ENCODE measurements at places on chromosomes 1 and 21.

DNA sequence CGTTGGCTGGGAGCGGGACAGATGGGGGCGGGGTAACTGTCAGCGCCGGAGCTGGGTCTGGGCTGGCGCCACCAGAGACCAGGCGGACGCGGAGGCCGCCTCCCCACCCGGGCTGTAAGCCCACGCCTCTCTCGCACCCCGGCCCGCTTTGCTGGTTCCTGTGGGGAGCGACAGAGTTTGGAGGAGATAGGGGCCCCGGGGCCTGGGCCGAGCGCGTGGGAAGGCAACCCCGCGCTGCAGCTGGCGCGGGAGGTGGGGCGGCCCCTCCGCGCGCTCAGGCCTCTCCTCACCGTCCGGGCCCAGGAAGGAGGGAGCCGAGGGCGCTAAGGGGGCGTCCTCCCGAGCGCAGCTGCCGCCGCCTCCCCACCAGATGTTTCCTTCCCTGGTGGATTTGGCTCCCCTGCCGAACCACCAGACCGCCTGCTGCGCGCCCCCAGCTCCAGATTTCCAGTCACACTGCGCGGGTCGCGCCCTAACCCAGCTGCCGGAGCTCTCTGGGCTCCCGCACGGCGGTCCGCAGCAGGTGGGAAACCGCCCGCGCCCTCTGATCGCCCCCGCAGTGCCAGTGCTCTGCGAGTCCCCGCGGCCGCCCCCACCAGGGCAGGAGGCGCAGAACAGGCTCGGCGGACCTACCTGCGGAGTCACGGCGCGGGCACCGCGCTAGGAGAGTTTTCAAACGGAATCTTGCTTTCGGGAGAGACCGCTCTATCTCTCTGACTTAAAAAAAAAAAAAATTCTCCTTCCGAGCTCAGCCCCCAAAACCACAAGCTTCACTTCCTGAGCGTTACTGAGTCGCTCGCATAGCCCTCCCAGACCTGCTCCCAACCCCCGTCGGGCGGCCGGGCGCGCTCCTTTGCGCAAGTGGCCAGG lies 1.1 kb downstream of the GFI1 start:
- no peak for DNase-seq

DNA sequence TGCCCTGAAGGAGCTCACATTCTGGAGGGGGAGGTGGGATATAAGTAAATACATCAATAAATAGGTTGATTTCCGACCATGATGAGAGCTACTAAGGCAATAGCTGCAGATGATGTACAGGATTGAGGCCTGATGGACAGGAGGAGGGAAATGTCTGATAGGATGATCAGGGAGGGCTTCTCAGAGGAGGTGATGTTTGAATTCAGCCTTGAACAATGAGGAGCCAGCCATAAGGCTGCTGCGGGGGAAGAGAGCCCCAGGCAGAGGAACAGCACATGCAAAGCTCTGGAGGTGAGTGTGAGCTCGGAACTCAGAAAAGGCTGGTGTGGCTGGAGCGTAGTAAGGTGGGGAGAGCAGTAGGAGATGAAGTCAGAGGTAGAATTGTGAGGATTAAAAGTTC lies 411.7 kb downstream of the PTPRU start:
- no peak for DNase-seq

- no peak for DNase-seq
Observed at GRCh38 chr21:46179708-46180078, 4.6 kb downstream of the SPATC1L start.

DNA sequence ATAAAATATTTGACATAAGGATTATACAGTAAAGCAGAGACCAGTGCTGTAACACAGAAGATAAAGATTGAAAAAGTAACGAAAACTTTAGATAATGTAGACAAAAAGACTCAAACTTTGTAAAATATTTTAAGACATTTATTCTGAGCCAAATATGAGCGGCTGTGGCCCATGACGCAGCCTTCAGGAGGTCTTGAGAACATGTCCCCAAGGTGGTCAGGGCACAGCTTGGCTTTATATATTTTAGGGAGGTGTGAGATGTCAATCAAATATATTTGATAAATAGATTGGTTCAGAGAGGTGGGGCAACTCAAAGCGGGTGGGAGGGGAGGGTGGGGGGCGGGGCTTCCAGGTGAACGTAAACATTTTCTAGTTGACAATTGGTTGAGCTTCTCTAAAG lies 81.2 kb downstream of the WDR4 start:
- no peak for DNase-seq

DNA sequence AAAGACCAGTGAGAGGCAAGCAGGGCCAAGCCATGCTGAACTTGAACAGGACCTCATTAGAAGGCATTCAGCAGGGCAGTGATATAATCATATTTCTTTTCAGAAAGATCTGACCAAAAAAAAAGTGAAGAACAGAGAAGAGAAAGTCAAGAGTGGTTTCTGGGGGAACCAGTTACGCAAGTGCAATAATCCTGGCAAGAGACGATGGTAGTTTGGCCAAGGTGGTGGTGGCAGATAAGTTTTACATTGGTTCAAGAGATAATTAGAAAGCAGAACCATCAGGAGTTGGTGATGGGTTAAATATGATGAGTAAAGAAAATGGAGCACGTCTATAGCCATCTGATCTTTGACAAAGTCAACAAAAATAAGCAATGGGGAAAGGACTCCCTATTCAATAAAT lies 54.3 kb downstream of the ZSWIM5 start:
- no peak for DNase-seq

Data from umbilical cord (tissue), 2 donors.